Psoas muscle (tissue), 8 donors: ENCODE measurements at places on chromosomes 5 and 9.

GRCh38 chr9:134606951-134607731, 34.5 kb upstream of the COL5A1 start:
- DNase-seq = no peak

GRCh38 chr9:137387114-137387890, 35.7 kb downstream of the EXD3 start:
- DNase-seq = peak; percentile 40

GRCh38 chr9:117116084-117116483, 298.8 kb downstream of the ASTN2 start:
- DNase-seq = no peak

GRCh38 chr9:98074115-98074990, 17.8 kb downstream of the NANS start:
- DNase-seq = peak; percentile 50

- DNase-seq = no peak
These were observed 144.1 kb upstream of the LRRTM2 start for GRCh38 chr5:139019211-139019610.

GRCh38 chr5:175484829-175485228, 6.5 kb downstream of the SFXN1 start:
- DNase-seq = no peak
